A549 treated with GW870086 at 1 μM for 4 hours (cell line): ENCODE measurements at places on chromosomes 2 and 18. TPM values are rescaled to one million over a fixed set of nuclear protein-coding genes. Genes with fewer than 3 reads are reported as not detected.

The DPP4 gene
- total RNA-seq = 0.69 to 1.3 TPM (median 0.76 TPM) in 5 replicates

The KCNS3 gene
- 1.1 to 1.5 TPM (median 1.3 TPM) in 5 replicates for total RNA-seq

The CYRIA gene
- total RNA-seq = 0.13 to 0.29 TPM (median 0.23 TPM) in 4 of 5 replicates, not detected in the other

The LDLRAD4 gene
- total RNA-seq = 1.5 to 3.3 TPM (median 2.0 TPM) in 5 replicates

The PLCL1 gene
- not detected in 5 replicates for total RNA-seq

The TMEM17 gene
- total RNA-seq = 4.3 to 5.2 TPM (median 4.6 TPM) in 5 replicates

The BMP10 gene
- total RNA-seq = not detected in 5 replicates

The KCNG3 gene
- total RNA-seq = 0.48 to 1.0 TPM (median 0.71 TPM) in 5 replicates

The FRZB gene
- 0.07 TPM in 3 of 5 replicates, not detected in the others for total RNA-seq

The RNU2-63P gene
- total RNA-seq = not detected in 5 replicates

The SIX3 gene
- total RNA-seq = 0.39 to 0.73 TPM (median 0.71 TPM) in 5 replicates

The ANKRD30B gene
- total RNA-seq = not detected in 5 replicates

The BCL11A gene
- 0.10 to 0.36 TPM in 2 of 5 replicates, not detected in the others for total RNA-seq

The GORASP2 gene
- total RNA-seq = 83.1 to 105 TPM (median 90.4 TPM) in 5 replicates

The ACTG2 gene
- total RNA-seq = 0.29 to 0.47 TPM (median 0.37 TPM) in 4 of 5 replicates, not detected in the other

The STON1 gene
- 0.31 to 0.56 TPM (median 0.38 TPM) in 5 replicates for total RNA-seq

The GALNT3 gene
- 0.13 TPM in 1 of 5 replicates, not detected in the others for total RNA-seq

The BARD1 gene
- 5.1 to 7.6 TPM (median 5.8 TPM) in 5 replicates for total RNA-seq

The RBM43 gene
- total RNA-seq = 1.9 to 3.5 TPM (median 3.3 TPM) in 5 replicates

The DNAJC5G gene
- not detected in 5 replicates for total RNA-seq

The RABL2A gene
- 5.7 to 10.0 TPM (median 7.9 TPM) in 5 replicates for total RNA-seq

The SLC4A3 gene
- total RNA-seq = 2.0 to 3.4 TPM (median 3.0 TPM) in 5 replicates

The CDKL4 gene
- 0.08 TPM in 1 of 5 replicates, not detected in the others for total RNA-seq

The TLX2 gene
- 0.19 to 0.36 TPM (median 0.28 TPM) in 5 replicates for total RNA-seq

The CELF4 gene
- total RNA-seq = not detected in 5 replicates

The RIT2 gene
- total RNA-seq = not detected in 5 replicates

The C1QL2 gene
- 0.18 to 0.57 TPM (median 0.34 TPM) in 5 replicates for total RNA-seq

The SERPINB10 gene
- total RNA-seq = not detected in 5 replicates

The IL1RL1 gene
- 0.53 to 1.4 TPM (median 0.83 TPM) in 5 replicates for total RNA-seq

The ZNF804A gene
- not detected in 5 replicates for total RNA-seq

The M1AP gene
- total RNA-seq = not detected in 5 replicates

The KCNK3 gene
- total RNA-seq = 0.46 to 1.2 TPM (median 0.68 TPM) in 5 replicates

The STK39 gene
- 13.7 to 18.9 TPM (median 17.4 TPM) in 5 replicates for total RNA-seq

The COBLL1 gene
- 3.9 to 5.8 TPM (median 4.6 TPM) in 5 replicates for total RNA-seq

The POMC gene
- total RNA-seq = not detected in 5 replicates

The ING5 gene
- 19.5 to 25.6 TPM (median 21.7 TPM) in 5 replicates for total RNA-seq

The UGT1A3 gene
- total RNA-seq = 0.07 TPM in 1 of 5 replicates, not detected in the others

The NGEF gene
- 14.5 to 19.4 TPM (median 18.1 TPM) in 5 replicates for total RNA-seq

The ALPP gene
- total RNA-seq = 4.4 to 5.3 TPM (median 4.8 TPM) in 5 replicates

The ALS2 gene
- total RNA-seq = 8.6 to 13.2 TPM (median 11.8 TPM) in 5 replicates

The SPRED2 gene
- total RNA-seq = 29.8 to 37.6 TPM (median 34.2 TPM) in 5 replicates

The SERPINB11 gene
- 0.13 to 0.17 TPM (median 0.15 TPM) in 3 of 5 replicates, not detected in the others for total RNA-seq

The CDC42EP3 gene
- 55.7 to 65.0 TPM (median 60.0 TPM) in 5 replicates for total RNA-seq

The METTL4 gene
- 4.6 to 7.8 TPM (median 4.9 TPM) in 5 replicates for total RNA-seq

The LIPG gene
- total RNA-seq = 0.19 to 0.34 TPM (median 0.27 TPM) in 5 replicates

The HOXD9 gene
- total RNA-seq = 0.78 to 1.7 TPM (median 1.2 TPM) in 5 replicates
